Omental fat pad (tissue), 4 donors: ENCODE measurements at places on chromosomes 3 and 15.

DNA sequence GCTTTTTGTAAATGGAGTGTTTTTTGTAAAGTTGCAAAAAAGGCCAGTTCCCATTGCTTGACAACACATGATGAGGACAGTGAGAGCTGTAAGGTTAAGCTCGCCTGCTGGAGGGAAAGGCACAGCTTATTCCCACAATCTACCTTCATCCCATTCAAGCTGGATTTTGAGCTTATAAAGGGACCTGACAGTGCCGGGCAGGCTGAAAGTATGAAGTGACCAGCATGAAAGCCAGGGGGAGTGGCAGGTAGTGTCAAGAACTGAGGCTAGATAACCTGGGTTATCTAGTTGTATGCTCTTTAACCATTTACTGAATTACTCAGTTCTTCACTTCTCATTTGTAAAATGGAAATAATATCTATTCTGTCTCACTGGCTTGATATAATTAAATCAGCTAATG lies 52.3 kb upstream of the KPNA4 start:
- no peak for DNase-seq

DNA sequence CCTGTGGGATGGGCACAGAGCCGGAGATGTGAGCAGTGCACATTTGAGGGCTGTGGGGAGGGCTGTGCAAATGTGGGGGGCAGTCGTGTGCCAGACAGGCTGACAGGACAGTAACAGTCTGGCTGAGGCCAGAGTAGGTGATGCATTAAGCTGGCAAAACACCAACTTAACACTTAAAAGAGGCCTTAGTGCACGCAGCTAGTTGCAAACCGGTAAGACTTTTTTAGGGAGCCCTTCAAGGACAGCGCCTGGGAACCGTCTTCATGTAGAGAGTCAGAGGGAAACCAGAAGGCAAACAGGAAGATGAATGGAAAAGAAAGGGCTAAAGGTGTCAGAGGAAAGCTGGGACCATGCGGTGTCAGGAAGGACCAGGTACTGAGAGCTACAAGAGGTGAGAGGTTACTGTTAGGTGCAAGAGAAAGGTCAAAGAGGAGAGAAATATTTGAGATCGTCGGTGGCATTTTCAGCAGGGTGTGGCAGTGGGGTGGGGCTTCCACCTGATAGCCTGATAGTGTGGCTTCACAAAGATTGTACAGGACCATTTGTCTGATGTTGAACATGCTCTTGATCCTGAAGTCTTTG lies 30.0 kb upstream of the CHD2 start:
- no peak for DNase-seq

GRCh38 chr3:114356066-114356465 lies 62.2 kb downstream of the TIGIT start:
- no peak for DNase-seq

DNA sequence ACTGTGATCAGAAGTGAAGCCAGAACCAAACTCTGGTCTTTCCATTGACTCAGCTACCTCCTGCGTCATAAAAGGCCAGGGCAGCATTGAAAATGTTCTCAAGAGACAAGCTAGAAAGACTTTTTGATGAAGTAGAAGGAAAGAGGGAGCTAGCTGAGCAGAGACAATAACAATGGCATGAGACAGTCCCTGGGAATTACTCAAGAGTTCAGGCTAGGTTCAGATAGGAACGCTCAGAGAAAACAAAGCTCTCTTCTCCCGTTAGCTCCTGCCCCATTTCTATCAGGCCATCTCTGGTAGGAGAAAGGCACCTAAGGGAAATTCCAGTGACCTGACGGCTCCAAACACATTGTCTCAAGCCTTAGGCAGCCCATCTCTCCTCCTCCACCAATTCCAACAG lies 7.0 kb upstream of the OXTR start:
- no peak for DNase-seq

GRCh38 chr3:32381922-32382321 lies 9.7 kb upstream of the CMTM7 start:
- DNase-seq, result no peak

- DNase-seq, result no peak
Measured at GRCh38 chr3:134279466-134279865, 28.8 kb upstream of the RYK start.

DNA sequence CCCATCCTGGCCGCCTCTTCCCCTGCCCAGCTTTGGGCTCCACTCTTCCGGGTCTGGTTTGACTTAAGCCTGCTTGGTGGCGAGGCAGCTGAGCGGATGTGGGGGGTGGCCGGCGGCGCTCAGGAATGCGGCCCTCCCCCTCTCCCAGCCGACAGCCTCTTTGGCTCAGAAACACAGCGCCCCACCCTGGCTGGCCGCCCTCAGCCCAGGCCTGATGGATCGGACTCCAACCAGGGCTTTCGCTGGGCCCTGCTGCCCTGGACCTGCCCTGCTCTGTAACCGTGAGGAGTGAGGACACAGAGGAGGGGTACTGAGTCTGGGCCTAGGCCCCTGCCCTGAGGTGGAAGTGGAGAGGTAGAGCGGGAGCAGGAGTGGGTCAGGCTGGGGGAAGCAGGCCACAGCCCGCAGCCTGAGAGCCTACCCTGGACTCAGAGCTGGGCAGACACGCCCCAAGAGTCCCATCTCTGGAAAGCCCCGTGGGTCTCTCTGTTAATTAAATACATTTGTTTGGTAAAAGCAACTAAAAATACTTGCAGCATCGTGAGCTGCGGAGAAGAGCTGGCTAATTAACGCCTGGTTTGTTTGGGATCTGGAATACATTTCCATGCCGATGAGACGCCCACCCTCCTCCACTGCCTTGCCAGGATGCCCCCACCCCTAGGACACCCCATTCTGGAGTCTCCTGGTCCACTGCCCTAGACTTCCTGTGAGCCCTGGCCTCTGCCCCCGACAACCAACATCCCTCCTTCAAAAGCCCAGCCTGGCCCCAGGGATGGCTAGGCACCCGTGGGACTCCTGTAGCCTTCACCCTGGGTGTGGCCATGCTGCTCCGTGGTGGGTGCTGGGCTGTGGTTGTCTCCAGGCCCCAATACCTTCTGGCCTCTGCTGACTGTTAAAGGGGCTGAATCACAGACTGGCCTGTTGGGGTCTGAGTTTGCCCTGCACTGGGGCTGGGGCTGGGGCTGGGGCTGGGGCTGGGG lies 19.6 kb downstream of the PLXNA1 start:
- no peak for DNase-seq

- no peak for DNase-seq
Measured at GRCh38 chr3:175896655-175897054, 1037.5 kb downstream of the NAALADL2 start.

GRCh38 chr3:127889976-127890650 lies 24.9 kb upstream of the KBTBD12 start:
- DNase-seq, result no peak

DNA sequence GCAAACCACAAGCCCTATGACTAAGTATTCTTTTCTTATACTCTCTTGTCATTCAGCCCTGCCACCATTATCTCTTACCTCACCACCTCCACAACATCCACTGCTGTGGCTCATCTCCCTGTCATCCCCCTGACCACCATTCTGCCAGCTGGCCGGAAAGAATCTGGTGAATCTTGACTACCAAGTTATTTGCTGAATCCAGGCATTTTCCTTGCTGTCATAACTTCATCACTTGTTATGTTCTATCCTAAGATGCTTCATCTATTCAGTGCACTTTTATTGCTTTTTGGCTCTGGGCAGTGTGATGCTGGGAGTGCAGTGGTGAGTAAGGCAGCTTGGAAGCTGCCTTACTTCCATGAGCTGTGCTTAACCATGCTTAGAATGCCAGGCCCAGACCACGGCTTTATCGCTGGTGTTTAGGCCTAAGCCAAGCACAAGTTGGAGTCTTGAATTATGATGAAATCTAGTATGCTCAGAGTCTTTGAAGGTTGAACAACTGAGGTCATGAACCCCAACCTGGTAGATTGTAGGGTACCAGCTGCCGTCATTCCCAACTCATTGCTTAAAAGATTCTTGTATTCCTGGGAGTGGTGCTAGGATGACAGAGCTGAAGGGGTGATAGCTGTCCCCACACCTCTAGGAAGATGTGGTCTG lies 27.0 kb upstream of the APH1B start:
- DNase-seq, result no peak

- DNase-seq, result no peak
Measured at GRCh38 chr15:91150502-91151160, 50.6 kb downstream of the SV2B start.

GRCh38 chr15:62248277-62248984 lies 83.3 kb upstream of the C2CD4B start:
- DNase-seq, result no peak

DNA sequence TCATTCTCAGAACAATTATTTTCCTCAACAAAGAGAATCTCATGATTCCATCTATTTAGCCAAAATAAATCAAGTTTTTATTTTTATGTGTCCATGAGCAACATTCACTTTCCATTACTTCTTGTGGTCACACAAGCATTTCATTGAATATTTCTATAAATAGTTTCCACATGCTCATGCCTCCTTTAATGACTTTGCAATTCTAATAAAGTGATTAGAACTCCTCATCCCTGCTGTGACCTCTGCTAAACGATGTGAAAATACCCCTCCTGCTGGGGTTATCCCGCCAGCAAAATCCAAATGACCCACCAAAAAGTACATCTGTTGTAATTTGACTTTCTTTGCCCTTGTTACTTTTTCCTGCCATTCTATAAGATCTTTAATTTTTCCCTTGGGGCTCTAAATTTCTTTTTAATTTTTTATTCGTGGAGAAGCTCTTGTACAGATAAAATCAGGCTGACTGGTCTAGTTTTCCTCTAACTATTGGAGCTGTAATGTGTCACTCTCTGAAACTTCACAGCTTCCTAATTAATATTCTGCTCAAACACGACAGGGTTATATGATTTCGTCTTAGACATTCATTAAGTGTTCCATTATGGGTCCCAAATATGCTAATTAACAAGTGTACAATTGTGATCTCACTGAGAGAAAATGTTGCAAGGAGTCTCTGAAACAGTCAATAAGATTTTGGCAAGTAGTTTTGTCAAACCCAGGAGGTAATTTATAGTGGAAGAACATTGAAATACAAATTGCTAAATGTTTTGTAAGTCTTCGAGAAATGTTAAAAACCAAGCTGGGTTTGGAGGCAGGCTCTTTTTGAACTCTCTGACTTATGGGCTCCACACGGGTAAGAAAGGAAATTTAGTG lies 533.1 kb upstream of the NAALADL2 start:
- DNase-seq, result no peak

DNA sequence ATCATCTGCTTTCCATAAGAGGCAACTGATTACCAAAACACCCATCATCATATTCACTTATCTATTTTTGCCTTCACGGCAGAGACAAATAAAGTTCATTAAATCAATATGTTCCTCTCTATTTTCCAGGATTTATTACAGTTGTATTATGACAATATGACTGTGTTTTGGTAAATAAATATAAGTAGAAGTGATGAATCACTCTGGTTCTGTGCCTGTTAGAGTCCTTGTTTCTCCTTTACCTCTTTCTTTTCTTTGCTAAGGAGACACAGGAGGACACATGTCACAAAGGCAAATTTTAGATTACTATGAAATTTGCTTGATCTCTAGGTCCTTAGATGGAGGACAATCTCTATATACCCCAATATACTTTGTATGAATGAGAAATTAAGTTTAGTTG lies 152.6 kb upstream of the PLSCR5 start:
- DNase-seq, result no peak

GRCh38 chr3:195714380-195715011 lies 6.3 kb upstream of the MUC20 start:
- no peak for DNase-seq

- DNase-seq, result no peak
Measured at GRCh38 chr15:63792584-63792983, 41.2 kb downstream of the HERC1 start.

GRCh38 chr15:78167227-78167888 lies 18.2 kb downstream of the IDH3A start:
- no peak for DNase-seq

DNA sequence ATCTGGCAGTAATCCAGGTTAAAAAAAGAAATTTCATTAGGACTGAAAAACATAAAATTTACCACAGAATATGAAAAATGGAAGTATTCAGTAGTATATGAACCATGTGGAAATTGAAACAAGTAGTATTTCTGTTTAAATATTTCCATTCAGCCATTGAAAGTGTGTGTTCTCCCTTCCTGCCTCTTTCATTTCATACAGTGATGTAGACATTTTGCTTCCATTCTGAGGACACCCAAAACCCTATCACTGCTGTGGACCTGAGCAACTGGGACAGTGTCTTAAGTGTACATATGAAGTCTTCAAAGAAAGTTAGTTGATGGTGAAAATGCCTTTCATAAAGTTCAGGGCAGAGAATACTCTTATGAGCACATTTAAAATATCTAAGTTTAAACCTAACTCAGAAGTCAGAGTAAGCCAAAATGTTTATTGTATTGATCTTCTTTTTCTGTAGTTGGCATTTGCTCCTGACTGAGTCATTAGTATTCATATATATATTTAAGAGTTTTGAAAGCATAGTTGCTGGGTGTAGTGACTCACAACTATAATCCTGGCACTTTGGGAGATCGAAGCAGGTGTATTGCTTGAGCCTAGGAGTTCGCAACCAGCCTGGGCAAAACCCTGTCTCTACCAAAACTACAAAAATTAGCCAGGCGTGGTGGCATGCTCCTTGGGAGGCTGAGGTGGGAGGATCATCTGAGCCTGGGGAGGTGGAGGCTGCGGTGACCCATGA lies 198.8 kb downstream of the KLHL25 start:
- no peak for DNase-seq

DNA sequence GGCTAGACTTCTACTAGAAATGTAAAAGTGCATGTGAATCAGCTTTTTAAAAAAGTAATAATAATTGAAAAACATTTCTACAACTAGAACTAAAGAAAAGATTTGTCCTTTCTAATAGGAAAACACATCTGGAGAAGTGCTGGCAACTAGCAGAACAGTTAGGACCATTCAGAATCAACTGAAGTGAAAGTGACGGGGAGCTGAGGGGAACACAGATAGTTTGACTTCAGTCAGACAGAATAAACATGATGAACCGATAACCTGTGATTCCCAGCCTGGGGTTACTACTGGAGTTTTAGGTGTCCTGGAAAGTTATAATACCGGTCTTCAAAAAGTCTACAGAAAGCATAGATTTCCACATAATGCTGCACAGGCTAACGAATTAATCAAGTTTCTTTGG lies 28.1 kb downstream of the OPA1 start:
- no peak for DNase-seq

DNA sequence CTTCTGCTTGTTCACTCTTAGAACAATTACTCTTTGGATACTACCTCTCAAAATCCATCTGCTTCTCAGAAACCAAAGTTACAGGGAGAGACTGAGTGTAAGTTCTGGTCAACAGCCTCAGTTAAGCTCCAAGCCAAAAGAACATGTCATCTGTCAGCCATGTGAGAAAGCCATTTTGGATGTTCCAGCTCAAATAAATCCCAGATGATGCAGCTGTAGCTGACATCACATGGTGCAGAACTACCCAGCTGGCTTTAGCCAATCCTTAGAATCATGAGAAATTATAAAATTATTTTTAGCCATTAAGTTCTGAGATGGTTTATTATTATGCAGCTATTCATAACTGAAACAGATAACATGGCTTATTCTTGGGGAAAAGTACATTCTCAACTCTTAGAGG lies 696.0 kb downstream of the ZNF385D start:
- DNase-seq, result no peak
